ENCODE measurements at places on chromosomes 6 and 20.

- DNase-seq = no peak
Observed at GRCh38 chr20:45500022-45500421, 15.4 kb downstream of the SPINT3 start.

- no peak for DNase-seq
Observed at GRCh38 chr6:53161481-53162009, 12.9 kb upstream of the GCM1 start.

DNA sequence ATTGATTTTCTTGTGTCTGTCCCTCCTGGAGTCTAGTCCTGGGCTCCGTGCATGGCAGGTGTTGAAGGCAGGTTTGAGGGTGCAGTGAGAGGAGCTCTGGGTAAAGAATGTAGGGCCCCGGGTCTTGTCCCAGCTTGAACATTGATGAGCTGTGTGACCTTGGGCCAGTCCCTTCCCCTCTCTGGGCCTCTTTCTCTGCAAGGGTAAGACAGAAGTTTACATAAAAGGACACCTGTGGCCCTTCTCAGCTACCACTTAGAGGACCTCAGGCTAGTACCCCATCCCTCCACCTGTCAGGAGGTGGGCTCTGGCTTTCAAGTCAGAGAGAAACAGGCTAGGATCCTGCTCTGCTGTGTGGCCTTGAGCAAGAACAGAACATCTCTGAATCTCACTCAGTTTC lies 55.3 kb upstream of the CTNNBL1 start:
- DNase-seq = no peak

DNA sequence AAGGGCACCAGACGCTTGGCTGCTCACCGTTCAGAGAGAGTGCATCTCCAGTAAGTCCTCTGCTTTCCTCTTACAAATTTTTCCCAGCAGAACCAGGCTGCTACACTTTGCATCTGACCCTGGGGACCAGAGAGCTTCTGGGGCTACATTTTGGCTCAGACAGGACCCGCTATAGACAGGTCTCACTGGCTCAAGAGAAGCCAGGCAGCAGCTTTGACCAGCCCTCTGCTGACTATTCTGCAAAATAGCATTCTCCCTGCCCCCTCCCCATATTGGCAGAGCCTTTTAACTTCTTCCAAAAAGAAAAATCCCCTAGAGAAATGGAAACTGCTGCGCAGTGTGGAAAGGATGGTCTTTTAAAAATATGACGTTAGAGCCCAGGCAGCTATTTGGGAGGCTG lies 37.2 kb downstream of the CPXM1 start:
- no peak for DNase-seq

DNA sequence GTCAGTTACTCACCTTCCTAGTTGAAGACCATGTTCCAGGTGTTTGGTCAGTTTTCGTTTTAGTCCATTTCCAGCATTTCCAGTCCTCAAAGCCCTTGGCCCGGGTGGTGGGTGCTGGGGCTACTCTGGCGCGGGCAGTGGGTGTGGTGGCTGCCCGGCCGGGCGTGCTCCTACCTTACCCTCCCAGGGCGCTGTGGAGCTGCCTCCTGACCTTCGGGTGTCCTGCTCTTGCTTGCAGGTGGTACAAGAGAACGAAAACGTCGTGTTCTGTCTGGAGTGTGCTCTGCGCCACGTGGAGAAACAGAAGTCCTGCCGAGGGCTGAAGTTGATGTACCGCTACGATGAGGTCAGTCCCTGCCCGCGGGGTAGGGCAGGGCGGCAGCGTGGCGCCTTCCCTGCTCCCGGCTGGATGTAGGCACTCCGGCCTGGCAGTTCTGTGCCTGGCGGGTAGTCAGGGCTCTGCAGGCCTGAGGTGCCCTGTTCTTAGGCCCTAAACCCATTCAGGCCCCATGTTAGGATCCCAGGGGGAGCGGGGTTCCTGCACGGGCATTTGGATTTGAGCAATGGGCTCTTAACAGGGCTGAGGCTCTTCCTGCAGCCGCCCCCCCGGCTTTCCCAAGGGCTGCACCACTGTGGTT lies 145.8 kb downstream of the DTNBP1 start:
- DNase-seq = no peak

- no peak for DNase-seq
Observed at GRCh38 chr6:91167846-91168245, 581.0 kb upstream of the MAP3K7 start.

DNA sequence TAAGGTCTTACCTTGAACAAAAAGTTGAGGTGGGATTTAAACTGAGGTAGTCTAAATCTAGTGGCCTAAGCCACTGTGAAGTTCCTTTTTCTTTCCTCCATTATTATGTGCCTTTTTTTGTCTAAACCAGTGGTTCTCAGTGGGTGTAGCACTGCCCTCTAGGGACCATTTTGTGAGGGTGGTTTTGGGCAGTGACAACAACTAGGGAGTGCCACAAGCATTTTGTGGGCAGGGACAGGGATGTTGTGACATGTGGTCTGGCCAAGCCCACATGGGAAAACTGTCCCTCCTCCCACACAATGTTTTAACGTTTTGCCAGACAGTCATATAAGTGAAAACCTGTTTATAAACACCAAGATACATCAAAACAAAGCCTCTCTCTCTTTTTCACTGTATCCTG lies 899.4 kb upstream of the FLRT3 start:
- DNase-seq = no peak

- no peak for DNase-seq
Observed at GRCh38 chr6:54617730-54618129, 228.8 kb upstream of the FAM83B start.

Data from esophagus squamous epithelium (tissue), 5 donors.